Stimulated activated CD4-positive, alpha-beta T cell treated with anti-CD3 and anti-CD28 coated beads, Interleukin-1b, Interleukin-23, amount 100 ng/mL, for 1 hour (primary cell): ENCODE measurements at places on chromosomes 5 and 9.

DNA sequence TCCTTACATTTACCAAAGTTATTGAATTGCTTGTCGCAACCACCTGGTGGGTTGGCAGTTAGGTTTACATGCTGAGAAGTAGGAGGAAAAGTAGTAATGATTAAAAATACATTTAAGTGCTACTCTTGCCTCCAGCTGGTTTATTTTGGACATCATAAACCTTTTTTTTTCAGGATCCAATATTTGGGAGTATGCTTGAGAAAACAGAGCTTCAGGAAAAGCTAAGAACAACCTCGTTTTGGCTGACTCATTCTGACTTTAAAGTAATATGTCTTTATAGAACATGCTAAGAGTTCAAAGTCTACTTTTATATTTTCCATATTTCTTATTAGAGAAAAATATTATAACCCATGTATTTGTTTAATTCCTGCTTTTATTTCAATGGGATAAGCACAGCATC lies 41.7 kb upstream of the BNC2 start:
- DNase-seq, result no peak

DNA sequence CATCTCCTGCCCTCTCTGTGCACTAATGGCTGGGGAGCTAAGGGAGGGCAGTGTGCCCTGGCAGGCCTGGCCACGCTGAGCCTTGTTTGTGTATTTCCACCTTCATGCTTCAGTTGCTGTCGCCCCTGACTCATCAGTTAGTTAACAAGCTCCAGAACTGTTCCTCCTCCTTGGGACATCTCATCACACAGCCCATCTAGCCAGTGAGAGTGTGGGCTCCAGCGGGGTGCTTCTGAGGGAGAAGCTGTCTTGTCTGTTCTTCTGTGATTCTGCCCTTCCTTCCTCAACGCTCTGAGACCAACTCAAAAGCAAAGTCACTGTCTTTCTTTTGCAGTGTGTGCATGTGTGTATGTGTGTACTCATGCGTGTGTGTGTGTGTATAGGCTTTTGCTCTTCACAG lies 58.3 kb upstream of the CPEB4 start:
- DNase-seq, result no peak

GRCh38 chr5:17436350-17436749 lies 61.7 kb upstream of the TAF11L2 start:
- no peak for DNase-seq

- no peak for DNase-seq
Observed at GRCh38 chr9:33246269-33246860, 6.4 kb downstream of the SPINK4 start.

GRCh38 chr9:17926246-17926645 lies 347.4 kb downstream of the SH3GL2 start:
- DNase-seq, result no peak

DNA sequence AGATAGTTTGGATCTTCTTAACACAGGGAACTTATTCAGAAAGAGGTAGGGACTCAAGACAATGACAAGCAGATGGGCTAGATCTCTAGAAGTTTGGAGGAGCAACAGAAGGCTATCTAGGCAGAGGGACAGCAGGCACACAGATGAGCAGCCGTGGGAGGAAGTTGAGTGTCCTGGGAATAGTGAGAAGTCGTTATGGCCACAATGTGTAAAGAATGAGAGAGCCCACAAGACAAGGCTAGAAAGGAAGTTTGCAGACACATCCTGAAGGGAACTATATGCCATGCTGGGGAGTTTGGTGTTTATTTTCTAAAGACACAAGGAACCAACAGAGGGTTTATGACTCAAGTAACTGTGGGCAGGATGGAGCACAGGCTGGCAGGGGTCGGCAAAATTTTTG lies 160.6 kb downstream of the PALM2AKAP2 start:
- DNase-seq, result no peak

DNA sequence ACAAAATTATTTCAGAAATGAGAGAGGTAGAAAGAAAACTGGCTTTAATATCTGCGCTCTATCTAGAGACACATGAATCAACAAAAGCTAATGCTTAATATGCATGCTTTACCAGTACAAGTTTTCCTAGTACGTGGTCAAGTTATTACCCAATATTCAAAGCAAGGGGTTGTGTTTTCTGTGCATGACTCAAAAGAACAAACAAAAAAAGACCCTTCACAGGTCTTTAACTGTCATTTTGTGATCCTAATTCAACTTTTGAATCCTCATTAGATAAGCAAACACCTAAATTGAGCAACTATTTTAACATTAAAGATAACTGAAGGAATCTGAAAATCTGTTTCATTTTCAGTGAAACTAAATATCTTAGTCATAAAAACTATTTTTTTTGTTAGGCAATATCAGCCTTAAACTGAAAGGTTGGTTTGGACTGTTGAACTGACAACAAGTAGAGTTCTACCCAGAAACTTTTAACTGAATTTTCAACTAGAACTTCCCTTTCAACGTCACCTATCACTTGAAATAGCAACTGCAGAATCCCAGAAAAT lies 12.5 kb downstream of the ST8SIA4 start:
- no peak for DNase-seq

- no peak for DNase-seq
Observed at GRCh38 chr9:129005336-129005997, 22.7 kb downstream of the SH3GLB2 start.

GRCh38 chr9:7788772-7789171 lies 10.8 kb downstream of the DMAC1 start:
- DNase-seq, result no peak

DNA sequence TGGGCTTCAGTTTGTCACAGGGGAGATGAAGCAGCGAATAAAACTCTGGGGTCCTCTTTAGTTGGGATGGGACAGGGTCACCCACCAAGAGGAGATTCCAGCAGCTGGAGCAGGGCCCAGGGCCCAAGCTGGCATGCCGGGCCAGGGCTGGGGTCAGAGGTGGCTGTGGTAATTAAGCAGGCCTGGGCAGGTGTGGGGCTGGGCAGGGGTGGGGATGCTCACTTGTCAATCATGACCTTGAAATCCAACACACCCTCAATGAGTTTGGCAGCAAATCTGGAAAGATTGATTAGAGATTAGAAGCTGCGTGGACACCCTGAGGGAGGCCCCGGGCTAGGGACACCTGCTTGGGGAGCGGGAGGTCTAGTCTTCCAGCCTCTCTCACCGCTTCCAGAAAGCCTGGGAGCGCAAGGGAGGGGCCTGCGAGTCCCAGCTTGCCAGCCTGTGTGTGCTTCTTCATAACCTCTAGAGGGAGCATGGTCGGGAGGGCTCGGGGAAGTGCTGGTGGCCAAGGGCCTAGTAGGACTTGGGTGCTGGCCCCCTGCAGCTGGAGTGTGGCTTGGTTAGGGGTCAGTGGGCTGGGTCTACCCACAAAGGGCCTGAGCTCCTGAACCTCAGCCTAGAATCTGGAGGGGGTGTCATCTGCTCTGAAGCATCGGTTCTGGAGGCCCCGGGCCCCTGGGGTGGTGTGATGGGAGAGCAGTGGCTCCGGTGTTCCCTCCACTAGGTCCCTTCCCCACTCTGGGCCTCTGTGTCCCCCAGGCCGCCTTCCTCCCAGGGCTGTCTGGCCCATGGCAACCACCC lies 7.6 kb downstream of the CRAT start:
- DNase-seq, result no peak

DNA sequence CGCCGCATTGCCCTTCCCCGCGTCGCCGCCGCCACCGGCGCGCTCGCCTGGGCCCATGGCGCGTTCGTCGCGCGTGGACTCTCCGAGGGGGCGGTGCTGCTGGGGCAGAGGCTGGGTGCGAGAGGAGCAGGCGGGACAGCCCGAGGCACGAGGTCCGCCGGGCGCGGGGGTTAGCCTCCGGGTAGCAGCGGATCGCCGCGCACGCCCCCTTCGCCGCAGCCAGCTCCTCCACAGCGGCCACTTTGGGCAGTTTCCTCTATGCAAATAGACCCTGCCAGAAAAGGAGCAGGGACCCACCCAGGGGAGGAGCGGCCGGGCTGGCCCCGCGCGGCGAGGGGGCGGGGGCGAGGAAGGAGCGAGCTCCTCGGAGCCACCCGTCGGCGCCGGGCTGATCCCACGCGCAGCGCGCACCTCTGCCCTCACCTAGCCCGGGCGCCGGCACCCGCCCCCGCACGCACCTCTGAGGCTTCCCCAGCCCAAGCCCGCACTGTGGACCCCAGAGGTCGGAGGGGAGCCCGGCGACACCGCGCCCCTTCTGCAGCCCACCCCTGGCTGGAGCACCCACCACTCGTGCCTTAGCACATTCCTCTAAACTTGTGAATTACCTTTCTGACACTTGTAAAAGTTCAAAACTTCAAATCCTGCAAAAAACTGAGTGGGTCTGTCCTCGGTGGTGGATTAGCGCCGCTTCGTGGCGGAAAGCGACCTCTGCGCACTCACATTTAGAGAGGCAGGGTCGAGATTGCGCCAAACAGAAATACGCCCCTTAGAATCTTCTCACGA lies at the start of gene COL23A1:
Gene COL23A1, minus strand, starts transcription at position 253 of the 783 bp plus-strand sequence.
- DNase-seq, result no peak

- DNase-seq, result no peak
Observed at GRCh38 chr9:78578072-78578471, 281.1 kb downstream of the PSAT1 start.

DNA sequence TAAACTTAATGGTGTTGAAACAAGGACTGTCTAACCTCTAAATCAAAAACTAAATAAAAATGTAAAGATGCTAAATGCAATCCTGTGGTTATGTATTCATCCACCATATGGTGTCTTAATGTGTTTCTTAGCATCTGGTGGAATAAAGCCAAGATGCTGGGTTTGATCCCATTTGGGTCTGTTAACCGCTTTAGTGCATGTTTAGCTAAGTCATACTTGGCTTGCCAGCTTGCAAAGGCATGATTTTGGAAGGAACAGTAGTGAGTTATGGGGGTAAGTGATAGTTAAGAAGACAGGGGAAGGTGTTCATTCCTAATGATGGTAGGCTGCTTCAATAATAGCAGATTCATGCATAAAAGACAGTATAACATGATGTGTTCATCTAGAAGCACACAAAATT lies 139.0 kb upstream of the SLC27A6 start:
- no peak for DNase-seq

GRCh38 chr5:31523041-31523440 lies 8.9 kb downstream of the DROSHA start:
- no peak for DNase-seq

DNA sequence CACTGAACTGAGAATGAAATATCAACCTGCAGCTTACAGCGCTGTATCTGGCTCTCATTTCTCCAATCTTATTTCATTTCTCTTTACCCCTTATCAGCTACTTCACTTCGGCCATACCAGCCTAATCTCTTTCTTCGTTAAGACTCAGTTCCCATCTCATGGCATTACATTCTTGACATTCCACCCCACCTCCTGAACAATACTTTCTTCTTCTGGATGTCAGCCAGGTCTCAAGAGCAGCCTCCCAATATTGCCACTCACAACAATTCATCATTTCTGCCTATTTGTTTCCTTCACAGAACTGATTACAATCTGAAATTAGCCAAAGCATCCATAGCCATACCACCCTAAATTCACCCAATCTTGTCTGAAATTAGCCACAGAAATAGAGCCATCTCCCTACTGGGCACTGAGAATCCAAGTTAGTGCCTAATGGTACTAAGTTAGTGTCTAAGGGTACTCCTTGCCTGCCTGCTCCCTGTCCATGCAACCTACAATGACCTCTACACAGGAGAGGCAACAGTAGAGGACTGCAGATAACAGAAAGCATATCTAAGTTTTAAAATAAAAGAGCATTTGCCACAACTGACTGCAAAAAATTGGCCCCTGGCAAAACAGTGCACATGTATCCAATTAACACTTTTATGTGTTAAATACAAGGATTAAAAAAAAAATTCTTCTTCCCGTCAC lies 35.2 kb downstream of the SETX start:
- no peak for DNase-seq

GRCh38 chr9:9352877-9353481 lies 1259.8 kb downstream of the PTPRD start:
- no peak for DNase-seq
